B cell (primary cell): ENCODE measurements at places on chromosomes 11 and 22. TPM values are rescaled to one million over a fixed set of nuclear protein-coding genes. Genes with fewer than 3 reads are reported as not detected.

DNA sequence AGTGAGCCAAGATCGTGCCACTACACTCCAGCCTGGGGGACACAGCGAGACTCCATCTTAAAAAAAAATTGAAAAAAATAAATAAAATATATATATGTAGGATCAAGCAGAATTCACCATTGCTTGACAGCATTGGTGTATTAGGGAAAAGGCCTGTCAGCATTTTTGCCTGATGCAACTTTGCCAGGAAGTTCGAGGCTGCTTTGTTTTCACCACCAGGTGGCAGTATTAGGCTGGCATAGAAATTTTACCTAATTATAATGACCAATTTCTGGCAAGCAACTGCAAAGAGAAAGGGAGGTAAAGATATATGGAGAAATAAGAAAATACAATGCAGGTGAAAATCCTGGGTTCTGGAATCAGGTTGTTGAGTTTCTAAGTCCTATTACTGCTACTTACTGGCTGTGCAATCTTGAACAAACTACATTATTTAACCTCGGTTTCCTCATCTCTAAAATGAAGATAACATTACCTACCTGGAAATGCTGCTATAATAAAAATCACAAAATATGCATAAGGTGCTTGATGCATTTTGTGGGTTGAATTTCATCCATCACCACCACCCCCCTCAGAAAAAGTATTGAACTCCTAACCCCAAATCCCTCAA is 24.7 kb downstream of the LAYN start:
- H3K36me3 ChIP-seq, result no peaks in the 10 kb centered on the region
- DNase-seq, result peak; percentile 72
- H3K4me1 ChIP-seq, result no peaks in the 10 kb centered on the region
- no peaks in the 10 kb centered on the region for H3K27me3 ChIP-seq

GRCh38 chr11:125069796-125070195 is 6.7 kb downstream of the SLC37A2 start:
- H3K4me1 ChIP-seq, result peaks cover 47% of the 10 kb centered on the region
- peak overlapping the region; percentile 66 for H3K27ac ChIP-seq
- H3K4me3 ChIP-seq, result no peak overlapping the region
- peaks cover 3% of the 10 kb centered on the region for H3K27me3 ChIP-seq

- H3K27me3 ChIP-seq, result no peaks in the 10 kb centered on the region
- peak; percentile 55 for DNase-seq
- H3K4me1 ChIP-seq, result peaks cover 9% of the 10 kb centered on the region
- no peak overlapping the region for H3K4me3 ChIP-seq
Measured at GRCh38 chr11:67053896-67054329, 2.7 kb upstream of the RHOD start.

DNA sequence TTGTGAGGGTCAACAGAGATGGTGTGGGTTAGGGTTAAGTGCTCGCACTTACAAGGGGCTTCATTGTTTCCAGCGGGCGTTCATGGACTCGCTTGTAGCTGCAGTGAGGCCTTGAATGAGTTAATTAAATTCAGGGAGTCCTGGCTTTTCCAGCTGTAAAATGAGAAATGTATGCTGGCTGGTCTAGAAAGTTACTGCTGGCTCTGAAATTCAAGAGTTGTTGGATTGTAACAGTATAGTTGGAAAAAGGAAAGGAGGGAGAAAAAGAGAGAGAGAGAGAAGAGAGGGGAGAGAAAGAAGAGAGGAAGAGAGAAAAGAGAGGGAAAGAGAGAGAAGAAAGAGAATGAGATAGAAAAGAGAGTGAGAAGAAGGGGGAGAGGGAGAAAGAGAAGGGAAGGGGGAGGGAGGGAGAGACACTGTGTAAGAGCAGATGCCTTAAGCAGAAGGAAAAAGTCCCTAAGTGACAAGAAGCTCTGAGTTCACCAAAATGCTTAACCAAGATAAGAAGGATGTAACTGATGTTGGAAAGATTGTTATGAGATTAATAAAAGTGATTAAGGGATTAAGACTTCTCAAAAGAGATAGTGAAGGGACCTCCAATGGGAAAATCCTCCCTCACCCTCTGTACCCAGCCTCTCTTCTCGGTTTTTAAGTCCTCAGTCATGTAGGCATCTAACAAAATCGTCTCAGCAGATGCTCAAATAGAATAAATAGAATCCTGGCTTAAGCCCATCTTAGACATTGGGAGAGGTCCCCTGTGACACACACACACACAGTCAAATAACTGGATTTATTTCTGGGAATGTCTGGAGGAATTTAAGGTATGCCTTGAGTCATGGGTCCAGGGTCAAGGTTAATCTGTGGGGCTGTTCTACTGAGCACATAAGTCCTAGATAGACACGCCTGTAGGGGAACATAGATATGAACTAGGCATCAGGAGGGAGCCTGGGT is 477.9 kb downstream of the MIAT start:
- H3K27ac ChIP-seq, result no peak overlapping the region
- DNase-seq, result no peak
- H3K36me3 ChIP-seq, result no peaks in the 10 kb centered on the region
- no peak overlapping the region for H3K4me3 ChIP-seq
- no peaks in the 10 kb centered on the region for H3K27me3 ChIP-seq

- no peaks in the 10 kb centered on the region for H3K36me3 ChIP-seq
- H3K4me3 ChIP-seq, result no peak overlapping the region
- no peak overlapping the region for H3K27ac ChIP-seq
Measured at GRCh38 chr22:28978863-28979796, 82.5 kb downstream of the C22orf31 start.

GRCh38 chr11:27839226-27839913 is 139.1 kb upstream of the BDNF start:
- DNase-seq, result no peak
- no peaks in the 10 kb centered on the region for H3K4me1 ChIP-seq
- H3K36me3 ChIP-seq, result no peaks in the 10 kb centered on the region
- no peak overlapping the region for H3K4me3 ChIP-seq
- no peaks in the 10 kb centered on the region for H3K27me3 ChIP-seq
- H3K27ac ChIP-seq, result no peak overlapping the region

- DNase-seq, result no peak
- no peaks in the 10 kb centered on the region for H3K4me1 ChIP-seq
- no peaks in the 10 kb centered on the region for H3K36me3 ChIP-seq
- no peak overlapping the region for H3K4me3 ChIP-seq
- no peaks in the 10 kb centered on the region for H3K27me3 ChIP-seq
- no peak overlapping the region for H3K27ac ChIP-seq
Measured at GRCh38 chr11:112902361-112903011, 58.7 kb upstream of the NCAM1 start.

DNA sequence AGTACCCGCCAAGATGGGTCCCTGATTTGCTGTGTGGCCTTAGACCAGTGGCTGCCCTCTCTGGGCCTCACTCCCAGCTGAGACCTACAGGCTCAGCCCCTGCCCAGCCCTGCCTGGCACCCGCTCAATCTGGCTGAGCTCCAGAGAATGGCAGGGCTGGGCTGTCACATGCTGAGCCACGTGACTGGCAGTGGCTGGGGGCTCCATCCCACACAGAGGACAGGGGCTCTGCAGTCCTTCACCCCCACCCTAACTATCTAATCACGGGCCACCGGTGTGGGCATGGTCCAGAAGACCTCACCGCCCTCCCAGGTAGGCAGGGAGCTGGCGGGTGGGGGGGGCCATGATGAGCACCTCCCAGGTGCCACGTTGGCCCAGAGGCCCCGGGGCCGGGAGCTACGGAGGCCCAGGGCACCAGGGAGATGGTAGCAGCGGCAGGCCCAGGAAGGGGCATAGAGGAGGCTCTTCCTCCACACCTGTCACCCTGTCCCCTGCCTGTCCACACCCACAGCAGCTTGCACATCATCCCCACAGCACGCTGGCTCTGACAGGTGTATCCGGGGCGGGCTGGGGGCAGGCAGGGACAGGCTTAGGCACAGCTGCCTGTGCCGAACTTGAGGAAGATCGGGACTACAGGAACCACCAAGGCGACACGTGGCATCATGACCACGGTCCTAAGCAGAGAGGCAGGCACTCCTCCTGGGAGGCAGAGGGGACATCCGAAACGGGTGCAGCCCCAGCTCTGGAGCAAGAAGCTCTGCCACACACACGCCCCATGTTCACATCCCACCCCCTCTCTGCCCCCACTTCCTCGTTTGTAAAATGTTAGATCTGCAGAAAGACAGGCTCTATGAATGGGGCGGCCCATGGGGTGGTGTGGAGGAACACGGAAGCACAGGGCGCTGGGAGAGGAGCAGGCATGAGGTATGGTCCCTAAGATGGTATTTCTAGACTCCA is 1.5 kb upstream of the ALDH3B1 start:
- peak overlapping the region; percentile 46 for H3K27ac ChIP-seq
- peaks cover 71% of the 10 kb centered on the region for H3K4me1 ChIP-seq
- H3K27me3 ChIP-seq, result no peaks in the 10 kb centered on the region
- H3K36me3 ChIP-seq, result no peaks in the 10 kb centered on the region

- H3K4me1 ChIP-seq, result no peaks in the 10 kb centered on the region
- H3K27me3 ChIP-seq, result no peaks in the 10 kb centered on the region
- no peaks in the 10 kb centered on the region for H3K36me3 ChIP-seq
- H3K4me3 ChIP-seq, result no peak overlapping the region
- DNase-seq, result no peak
Measured at GRCh38 chr22:32707971-32708370, 93.5 kb upstream of the TIMP3 start.

PAFAH1B2 gene
- 98.1 and 103 TPM in 2 replicates for total RNA-seq

CSNK2A3 gene
- 0.32 and 0.49 TPM in 2 replicates for total RNA-seq
